ENCODE measurements at places on chromosomes 6 and 20. TPM values are rescaled to one million over a fixed set of nuclear protein-coding genes. Genes with fewer than 3 reads are reported as not detected.

- no peak for DNase-seq
These were observed 40.2 kb upstream of the DDR1 start for GRCh38 chr6:30844118-30844535.

- no peak for DNase-seq
These were observed 4.8 kb downstream of the COL19A1 start for GRCh38 chr6:69871107-69871506.

DNA sequence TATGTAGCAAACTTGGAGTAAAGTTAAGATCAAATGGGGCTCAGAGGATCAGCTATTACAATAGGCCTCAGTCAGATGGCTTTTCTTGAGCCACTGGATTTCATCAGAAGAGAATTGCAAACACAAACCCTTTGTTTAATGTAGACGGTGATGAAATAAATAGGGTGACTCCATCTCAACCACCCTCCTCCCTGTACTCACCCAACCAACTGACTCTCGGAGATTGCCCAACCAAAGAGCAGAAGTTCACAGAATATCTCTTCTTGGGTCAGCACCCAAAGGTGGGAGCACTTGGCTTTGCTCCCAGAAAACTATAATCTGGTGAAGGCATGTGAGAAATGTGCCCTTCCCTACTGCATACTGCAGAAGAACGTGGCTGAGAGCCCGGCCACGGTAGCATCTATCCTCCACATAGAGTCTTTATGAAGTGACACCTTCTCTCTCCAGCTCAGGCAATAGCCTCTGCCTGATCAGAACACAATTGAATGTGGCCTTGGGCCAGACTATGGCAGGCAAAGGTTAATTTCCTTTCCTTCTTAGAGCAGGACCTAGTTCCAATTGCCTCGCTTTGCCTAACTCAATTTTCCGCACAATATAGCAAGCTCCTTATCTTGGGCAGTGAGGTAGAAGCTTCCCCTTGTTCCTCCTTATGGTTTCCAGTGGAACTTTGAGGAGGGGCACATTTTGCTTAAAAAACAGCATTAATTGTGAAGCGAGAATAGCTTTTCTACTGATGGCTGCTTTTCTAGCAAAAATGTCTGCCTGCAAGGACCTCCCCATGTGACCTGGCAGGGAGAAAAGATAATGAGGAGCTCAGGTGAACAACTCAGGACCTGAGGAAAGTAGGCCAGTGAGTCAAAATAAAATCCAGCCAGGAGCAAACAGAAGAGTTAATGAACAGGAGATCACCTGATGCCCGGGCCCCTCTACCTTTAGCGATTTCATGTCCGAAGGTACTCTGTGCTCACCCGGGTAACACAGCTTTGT lies 79.4 kb downstream of the GFOD1 start:
- DNase-seq = no peak

ABCC10 gene
- 22.9 TPM for polyA plus RNA-seq
